ENCODE measurements at places on chromosomes 1 and 21.

GRCh38 chr1:169528215-169529067 is 42.7 kb upstream of the SLC19A2 start:
- no peak for DNase-seq

- DNase-seq, result no peak
These were observed 70.8 kb upstream of the COA6 start for GRCh38 chr1:234302354-234302962.

- no peak for DNase-seq
These were observed 746.9 kb upstream of the ADGRL2 start for GRCh38 chr1:81053826-81054225.

GRCh38 chr1:200095057-200095577 is 67.6 kb downstream of the NR5A2 start:
- no peak for DNase-seq

GRCh38 chr21:36169470-36170128 is 13.0 kb downstream of the DOP1B start:
- DNase-seq, result no peak

DNA sequence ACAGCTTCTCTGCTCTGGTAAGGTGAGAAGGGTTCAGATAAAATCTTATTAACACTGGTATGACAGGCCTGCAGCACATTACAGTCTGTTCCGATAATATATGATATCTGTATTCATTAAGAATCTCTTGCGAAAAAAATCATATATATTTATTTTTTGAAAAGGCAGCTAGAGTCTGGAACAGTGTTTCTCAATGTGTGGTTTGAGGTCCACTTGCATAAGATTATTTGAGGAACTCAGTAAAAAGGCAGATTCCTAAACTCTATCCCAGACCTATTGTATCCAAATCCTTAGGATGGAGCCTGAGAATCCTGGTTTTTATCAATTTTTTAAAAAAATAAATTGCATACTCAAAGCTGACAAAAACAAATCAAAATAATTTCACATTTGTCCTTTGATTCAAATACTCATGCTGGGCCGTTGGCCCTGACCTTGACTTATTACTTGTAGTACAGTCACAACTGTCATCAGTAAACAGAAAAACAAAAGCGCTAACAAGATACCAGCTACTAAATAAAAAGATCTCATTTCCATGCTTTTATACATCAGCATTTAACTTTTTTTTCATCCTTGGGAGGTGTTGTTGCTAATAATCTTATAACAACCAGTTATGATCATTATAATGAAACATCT is 60.6 kb downstream of the RGS2 start:
- no peak for DNase-seq

DNA sequence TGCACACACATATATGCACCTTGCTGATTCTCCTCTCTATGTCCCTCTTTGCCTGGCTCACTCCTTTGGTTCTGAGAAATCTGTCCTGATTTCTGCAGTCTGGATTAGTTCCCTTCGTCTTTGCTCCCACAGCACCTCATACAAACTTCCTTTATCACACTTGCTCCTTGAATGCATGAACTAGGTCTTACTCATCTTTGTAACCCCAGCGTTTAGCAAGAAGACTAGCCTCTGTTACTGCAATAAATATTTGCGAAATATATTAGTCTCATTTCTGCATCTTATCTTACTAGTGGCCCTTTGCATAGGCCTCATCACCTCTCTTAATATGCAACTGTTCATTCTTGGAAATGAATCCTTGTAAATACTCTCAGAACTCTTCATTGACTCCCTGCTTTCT is 11.4 kb downstream of the SMYD2 start:
- DNase-seq, result no peak

DNA sequence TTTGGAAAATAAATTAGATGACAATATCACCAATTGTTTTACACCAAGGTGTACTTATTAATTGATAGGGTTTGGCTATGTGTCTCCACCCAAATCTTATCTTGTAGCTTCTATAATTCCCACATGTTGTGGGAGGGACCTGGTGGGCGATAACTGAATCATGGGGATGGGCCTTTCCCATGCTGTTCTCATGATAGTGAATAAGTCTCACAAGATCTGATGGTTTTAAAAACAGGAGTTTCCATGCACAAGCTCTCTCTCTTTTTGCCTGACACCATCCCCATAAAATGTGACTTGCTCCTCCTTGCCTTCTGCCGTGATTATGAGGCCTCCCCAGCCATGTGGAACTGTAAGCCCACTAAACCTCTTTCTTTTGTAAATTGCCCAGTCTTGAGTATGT is 131.0 kb upstream of the LMO4 start:
- no peak for DNase-seq

DNA sequence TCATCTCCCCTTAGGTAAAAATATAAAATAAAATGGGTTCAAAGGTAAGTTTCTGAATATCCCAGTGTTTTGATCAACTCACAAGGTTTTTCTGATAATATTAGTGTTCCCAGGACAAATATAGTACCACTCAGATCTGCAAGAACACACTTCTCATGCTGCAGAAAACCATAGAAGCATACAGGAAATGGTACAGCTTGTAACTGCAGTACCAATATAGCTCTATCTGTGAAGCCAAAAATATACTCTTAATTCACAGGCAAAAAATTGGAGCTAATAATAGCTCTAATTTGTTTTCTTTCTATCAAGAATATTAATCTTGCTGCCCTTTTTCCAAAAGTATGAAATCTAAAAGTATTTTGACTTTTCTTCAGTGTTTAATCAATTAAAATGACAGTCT is 13.2 kb downstream of the VPS45 start:
- no peak for DNase-seq

DNA sequence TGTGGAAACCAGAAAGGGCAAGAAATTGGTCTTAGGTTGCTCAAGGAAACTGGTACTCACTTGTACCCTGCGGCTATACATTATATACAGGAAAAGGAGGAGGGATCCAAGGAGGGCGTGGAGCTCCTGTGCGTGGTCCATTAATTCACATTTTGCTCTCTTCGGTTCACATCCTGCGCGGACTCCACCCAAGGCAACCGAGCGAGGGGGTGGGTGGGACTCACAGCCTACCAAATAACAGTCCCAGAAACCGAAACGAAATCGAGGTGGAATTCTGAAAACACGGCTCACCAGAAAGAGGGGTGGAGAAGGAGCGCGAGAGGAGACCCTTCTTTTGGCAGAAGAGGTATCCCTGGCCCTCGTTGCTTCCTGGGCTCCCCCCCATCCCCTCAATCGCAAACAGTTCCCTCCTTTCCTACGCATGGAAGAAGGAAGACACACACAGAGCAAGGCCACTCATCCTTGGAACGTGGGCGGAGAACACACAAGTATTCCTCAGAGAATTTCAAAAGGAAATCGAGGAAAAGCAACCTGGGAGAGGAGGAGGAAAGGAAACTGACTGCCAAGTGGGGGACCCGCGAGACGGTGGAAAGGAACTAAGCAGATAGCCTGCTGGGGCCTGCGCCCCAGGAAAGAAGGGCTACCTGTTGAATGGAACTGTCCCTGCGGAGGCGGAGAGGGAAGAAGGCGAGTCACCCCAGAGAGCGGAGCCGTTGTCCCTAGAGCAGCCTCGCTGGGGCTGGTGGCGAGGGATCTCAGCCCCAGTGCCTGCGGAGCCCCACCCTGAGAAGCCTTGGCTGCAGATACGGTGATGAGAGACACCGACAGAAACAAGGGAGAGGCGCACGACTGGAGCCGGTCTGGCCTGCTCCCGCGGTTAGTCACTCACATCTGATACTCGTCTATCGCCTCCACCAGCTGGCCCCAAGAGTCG is 705 bp downstream of the AIDA start:
- peak; percentile 75 for DNase-seq

All from AG08396 (cell line).